ENCODE measurements at places on chromosomes 5 and 9. TPM values are rescaled to one million over a fixed set of nuclear protein-coding genes. Genes with fewer than 3 reads are reported as not detected.

The ITK gene
- 324 TPM for total RNA-seq

The DND1 gene
- total RNA-seq = 3.4 TPM

The IFNK gene
- total RNA-seq = not detected

The FSTL4 gene
- total RNA-seq = 0.83 TPM

The AIF1L gene
- total RNA-seq = 0.42 TPM

The SMIM33 gene
- 0.44 TPM for total RNA-seq

The RNF183 gene
- 0.14 TPM for total RNA-seq

The LCNL1 gene
- 0.48 TPM for total RNA-seq

The SPATA31D4 gene
- not detected for total RNA-seq

The COL23A1 gene
- 0.83 TPM for total RNA-seq

The EMB gene
- 203 TPM for total RNA-seq

The RLN2 gene
- total RNA-seq = 4.5 TPM

The SPATA31A6 gene
- total RNA-seq = not detected

The F2RL2 gene
- not detected for total RNA-seq

The PAPPA gene
- total RNA-seq = not detected

The RGS7BP gene
- total RNA-seq = not detected

The CHD1 gene
- 57.3 TPM for total RNA-seq

The VDAC1 gene
- total RNA-seq = 199 TPM

DNA sequence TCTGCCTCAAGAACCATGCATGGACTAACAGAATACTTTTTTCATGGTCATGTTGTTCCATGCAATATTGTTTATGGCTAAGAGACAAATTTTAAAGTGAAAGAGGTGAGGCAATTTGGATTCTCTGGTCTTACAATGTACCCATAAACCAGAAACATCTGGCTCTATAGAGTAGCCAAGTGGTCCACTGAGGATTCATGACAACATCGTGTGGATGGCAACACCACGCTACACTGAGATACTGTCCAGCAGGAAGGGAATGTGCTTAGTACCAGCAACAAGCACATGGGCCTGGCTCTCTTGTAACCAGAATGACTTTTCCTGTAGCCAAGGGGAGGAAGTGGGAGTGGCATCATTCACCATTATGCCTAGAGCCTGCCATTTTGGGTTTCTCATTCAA is 218.2 kb downstream of the GADD45G start:
- DNase-seq = no peak

DNA sequence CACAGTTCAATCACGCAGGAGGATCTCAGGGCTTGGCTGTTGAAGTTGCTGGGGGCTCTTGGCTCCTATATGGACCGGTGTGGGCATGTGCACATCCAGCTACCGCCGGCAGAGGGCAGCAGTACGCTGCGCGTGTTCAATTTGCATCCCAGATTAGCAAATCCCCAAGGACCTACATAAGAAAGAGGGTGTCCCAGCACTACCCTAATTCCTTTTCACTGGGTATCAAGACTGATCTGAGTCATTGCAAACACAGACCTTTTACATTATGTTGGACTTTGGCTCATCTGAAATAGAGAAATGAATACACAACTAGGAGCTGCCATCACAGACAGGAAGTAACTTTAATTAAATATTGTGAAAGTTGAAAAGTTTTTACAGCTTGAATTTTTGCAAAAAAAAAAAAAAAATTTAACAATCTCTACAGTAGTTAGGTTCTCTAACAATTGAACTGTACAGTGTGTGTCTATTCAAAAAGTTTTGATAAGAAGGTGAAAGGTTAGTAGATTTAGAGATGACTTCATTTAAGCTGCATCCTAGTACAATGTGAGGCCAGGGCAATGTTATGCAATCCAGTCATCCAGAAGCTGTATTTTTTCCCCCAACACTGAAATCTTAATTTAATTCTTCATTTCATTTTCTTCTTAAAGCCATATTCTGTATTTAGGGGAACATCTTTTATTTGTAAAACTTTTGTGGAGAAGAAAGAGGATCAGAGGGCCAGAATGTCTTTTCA is 404.0 kb downstream of the EBF1 start:
- peak; percentile 75 for DNase-seq

GRCh38 chr5:17402289-17403121 is 95.5 kb upstream of the TAF11L2 start:
- DNase-seq = no peak

DNA sequence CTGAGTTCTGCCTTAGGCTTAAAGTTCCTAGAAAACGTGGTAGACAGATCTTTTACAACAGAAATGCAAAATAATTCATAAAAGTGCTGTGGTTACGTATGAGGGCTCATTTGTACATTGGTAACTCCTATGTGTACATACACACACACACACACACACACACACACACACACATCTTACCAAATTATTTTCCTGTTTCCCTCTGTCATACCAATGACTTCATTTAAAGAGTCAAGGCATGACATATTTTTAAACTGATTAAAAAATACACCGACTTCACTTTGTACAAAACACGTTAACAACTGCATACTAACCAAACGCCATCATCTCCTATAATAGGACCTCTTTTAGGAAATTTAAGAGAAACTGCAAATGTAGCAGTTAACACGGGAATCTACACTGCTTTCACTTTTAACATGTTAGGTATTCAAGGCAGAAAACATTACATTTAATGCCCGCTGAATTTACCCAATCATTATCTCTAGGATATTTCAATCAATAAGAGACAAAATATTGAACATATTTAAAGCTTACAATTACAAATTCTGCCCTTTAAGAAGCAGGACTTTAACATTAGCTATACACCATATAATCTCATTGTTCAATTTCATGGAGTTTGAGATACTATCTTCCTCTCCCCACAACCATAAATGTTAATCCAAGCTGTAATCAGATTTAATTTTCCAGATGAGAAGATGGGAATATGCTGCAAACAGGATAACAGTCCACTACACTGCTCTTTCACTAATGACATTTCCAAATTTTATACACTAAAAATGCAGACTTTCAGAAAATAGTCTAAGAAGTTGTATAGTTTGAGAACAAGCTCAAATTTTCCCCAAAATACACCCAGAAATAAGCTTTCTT is 133.1 kb downstream of the DENND1A start:
- no peak for DNase-seq

DNA sequence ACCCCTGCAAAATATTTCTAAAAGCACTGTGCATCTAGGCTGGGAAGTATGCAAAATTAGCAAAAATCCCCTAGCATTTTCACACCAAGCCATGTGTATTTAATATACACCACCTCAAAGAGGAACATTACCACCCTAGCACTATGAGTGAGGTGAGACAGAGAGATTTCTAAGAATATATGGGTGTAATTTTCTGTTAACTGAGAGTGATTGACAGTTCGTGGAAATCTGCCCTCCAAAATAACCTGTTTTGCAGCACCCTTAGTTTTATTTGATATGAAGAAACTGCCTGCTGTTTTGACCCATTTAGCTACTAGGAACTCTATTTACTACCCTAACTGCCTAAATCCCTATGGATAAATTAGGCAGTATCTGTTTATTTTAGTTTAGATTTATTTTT is 64.2 kb upstream of the CDKN2B start:
- no peak for DNase-seq

DNA sequence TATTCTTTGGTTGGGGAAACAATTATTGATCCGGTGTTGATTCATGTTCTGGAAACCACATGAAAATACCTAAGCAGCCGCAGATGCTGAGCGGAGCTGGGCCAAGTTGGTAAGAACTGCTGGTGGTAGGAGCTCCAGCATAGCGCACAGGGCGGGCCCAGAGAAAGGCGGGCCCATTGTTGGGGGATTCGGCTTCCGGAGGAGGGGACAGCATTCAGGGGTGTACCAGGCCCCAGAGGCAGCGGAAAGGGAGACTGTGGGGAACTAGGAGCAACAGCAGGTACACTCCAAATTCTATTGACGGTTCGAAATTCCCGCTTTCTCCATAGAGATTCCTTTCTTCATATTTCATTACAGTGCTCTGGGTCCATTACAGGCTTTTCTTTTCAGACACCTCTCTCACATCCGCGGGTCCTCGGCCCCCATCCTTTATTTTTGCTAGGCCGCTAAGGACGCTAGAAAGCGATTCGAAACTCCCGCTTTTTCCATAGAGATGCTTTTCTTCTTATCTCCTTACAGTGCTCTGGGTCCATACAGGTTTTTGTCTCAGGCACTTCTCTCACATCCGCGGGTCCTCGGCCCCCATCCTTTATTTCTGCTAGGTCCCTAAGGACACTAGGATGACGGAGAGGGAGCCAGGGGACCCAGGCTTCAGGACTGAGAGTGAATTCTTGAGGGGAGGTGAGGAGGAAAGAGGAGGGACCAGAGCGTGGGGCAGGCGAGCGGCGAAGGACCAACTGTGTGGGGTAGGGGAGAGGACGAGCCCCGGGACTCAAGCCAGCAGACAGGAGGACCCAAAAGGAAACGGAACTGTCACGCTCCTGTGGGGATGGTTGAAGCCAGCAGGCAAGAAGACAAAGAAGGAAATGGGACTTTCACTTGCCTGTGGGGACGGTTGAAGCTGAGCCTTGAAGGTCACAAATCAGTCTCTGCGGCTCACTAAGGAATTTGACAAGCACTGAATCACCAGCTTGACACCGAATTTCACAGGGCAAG is at the start of gene CCDC152:
Gene CCDC152 (plus strand): TSS at position 213 of the 996 bp plus-strand sequence. CDS start 2,304 bp downstream, outside the sequence.
- peak; percentile 67 for DNase-seq

GRCh38 chr5:72231991-72232703 is 87.9 kb downstream of the MRPS27 start:
- no peak for DNase-seq

GRCh38 chr5:181186022-181186421 is 19.0 kb downstream of the TRIM7 start:
- DNase-seq = no peak

GRCh38 chr9:82331079-82331478 is 342.5 kb downstream of the SPATA31D1 start:
- DNase-seq = no peak

GRCh38 chr5:97105501-97106215 is 36.8 kb downstream of the LIX1 start:
- no peak for DNase-seq

- no peak for DNase-seq
Measured at GRCh38 chr5:65835191-65835590, 91.2 kb upstream of the ERBIN start.

GRCh38 chr5:173498739-173499470 is 117.5 kb downstream of the BOD1 start:
- DNase-seq = no peak

- DNase-seq = no peak
Measured at GRCh38 chr9:3436629-3437420, 89.0 kb downstream of the RFX3 start.

- no peak for DNase-seq
Measured at GRCh38 chr5:174098694-174099093, 53.2 kb downstream of the NSG2 start.

GRCh38 chr9:134730761-134731496 is 89.3 kb downstream of the COL5A1 start:
- DNase-seq = no peak

- DNase-seq = peak; percentile 6
Measured at GRCh38 chr9:127165116-127165515, 42.7 kb upstream of the ANGPTL2 start.

DNA sequence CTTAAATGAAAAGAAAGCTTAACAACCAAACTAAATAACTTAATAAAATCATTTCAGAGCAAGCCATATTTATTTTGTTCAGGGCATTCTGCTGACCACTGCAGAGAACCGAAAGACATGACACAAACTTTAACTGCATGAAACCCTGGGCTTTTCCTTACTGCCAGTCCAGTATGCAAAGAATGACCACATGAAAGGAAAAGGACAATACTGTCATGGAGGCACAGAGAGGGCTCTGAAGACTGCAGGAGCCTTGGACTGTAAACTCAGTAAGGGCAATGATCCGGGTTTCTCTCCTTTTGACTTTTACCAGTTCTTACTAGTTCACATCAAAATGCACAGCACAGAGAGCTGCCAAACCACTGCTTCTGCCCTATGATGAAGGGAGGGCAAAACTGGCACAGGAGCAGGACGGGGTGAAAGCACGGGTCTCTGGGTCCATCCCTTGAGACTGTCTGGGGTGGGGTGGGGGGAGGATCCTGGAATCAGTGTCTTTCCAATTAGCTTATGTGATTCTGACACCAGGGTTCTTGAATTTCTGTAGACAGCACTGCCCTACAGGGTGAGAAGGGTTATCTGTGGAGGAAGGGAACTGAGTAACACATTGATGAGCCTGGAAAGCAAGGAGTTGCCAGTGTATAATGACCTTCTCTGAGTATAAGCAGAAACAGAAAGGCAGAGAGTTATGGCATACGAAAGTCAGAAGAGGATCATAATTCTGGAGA is 44.7 kb downstream of the RNF130 start:
- no peak for DNase-seq

GRCh38 chr9:121718084-121718483 is 66.7 kb downstream of the DAB2IP start:
- no peak for DNase-seq

DNA sequence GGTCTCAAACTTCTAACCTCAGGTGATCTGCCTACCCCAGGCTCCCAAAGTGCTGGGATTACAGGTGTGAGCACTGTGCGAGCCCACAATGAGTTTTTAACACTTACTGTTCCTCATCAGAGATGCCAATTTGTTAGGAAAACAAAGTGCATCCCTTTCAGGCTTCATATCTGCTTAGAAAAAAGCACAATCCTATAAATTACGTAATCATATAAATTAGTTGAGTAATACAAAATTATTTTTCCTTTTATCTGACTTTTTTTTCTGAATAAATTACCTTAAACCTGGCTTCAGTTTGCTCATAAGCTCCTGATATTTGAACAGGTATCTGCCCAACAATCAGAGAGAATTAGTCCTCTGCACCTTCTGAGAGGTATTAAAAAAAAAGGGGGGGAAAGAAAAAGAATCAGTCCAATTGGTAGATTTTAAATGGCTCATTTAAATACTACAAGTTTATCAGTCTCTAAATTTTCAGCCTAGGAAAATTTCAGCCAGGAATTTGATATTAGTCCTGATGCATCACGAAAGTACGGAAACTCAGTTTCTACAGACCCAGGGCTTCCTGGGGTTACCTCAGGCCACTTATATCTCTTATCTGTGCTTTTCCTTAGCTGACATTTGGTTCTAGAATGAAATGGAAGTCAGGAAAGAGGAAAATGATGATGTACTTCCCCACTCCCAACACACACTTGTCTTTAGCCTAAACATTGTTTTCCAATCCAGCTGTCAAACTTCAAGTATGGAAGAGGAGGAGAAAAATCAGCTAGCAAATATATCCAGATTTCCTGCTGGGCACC is 26.8 kb downstream of the ITGA1 start:
- DNase-seq = no peak

GRCh38 chr5:171835066-171835465 is 49.4 kb downstream of the SMIM23 start:
- DNase-seq = no peak

GRCh38 chr9:136470356-136470755 is 12.5 kb downstream of the SEC16A start:
- no peak for DNase-seq

DNA sequence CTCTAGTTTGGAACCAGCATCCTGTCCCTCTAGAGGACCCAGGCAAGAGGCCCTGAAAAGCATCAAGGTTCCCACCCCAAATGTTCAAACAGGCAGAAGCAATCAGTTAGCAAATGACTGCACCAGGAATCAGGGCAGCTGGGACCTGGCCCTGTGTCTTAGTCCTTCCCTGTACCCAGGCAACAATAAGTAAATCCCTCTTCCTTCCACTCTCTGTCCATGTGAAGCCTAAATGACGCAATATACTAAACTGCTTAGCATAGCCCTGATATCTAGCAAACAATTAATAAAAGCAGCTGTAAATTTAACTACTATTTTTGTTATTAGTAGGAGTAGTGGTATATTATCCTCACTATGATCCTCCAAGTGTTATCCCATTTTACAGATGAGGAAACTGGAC is 13.2 kb upstream of the ADRA1B start:
- DNase-seq = no peak

Measured in activated naive CD8-positive, alpha-beta T cell treated with anti-CD3 and anti-CD28 coated beads, Interleukin-2, amount 10 ng/mL, durations not matched to agents 7 days and 5 days (primary cell).